Effector CD8-positive, alpha-beta T cell (primary cell): ENCODE measurements at places on chromosomes 12 and 14.

DNA sequence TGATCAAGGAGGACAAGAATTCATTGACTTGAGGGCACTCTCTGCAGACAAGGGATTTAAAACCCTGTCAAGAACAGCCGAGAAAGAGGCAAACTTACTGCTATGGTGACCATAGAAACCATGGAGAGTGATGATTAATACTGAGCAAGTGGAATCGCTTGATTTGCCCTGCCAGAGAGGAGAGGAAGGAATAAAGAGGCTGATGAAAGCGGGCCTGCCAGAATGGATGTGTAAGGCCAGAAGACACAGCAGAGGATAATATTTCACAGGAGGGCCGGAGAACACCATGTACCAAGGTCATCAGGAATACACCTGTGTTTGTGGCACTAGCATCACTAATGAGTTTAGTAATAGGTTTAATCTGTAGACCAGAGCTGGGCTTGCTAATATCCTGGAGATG lies 221.8 kb upstream of the DCN start:
- DNase-seq = no peak

- DNase-seq = no peak
These were observed 128.4 kb downstream of the DAD1 start for GRCh38 chr14:22460461-22461195.

DNA sequence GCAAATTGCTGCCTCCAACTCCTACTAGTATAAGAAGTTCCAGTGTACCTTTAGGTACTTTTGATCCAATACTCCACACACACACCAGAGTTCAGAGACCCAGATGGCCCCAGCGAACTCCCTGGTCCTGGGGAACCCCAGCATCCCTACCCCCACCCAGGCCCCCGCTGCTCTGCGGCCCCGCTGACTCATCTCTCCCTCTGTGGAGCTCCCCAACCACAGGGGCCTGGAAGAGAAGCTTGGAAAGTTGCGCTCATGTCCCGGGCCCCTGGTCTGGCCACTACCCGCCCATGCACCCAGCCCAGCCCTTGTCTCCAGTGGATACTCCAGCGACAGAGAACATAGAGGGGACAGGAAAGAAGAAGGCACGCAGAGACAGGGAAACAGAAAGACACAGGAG lies 4.2 kb upstream of the SP7 start:
- DNase-seq = no peak

GRCh38 chr12:110403976-110404682 lies 621 bp upstream of the ANAPC7 start:
- peak; percentile 74 for DNase-seq

DNA sequence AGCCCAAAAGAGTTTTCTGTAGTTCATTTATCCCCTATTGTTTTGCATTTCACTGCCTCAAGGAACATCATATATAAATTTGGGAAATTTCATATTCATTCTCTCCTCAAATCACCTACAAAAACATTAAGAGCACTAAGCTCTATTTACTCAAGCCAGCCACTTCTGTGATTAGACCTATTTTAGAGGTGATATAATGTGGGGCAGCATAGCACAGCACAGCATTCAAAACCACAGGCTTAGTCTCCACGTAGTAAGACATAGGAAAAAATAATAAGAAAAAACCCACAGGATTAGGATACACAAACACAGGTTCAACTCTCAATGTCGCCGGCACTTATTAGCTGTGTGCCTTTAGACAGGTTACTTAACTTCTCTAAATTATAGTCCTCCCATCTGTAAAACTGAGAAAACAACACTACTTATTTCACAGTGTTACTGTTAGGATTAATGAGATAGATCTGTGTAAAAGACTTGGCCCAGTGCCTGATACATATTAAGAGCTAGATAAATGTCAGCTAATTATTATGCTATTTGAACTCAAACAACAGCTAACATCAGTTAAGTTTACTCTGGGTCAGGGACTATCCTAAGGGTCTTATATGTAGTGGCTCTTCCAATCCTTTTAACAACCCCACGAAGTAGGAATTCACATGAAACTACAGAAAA lies 20.3 kb downstream of the DCAF5 start:
- DNase-seq = no peak

DNA sequence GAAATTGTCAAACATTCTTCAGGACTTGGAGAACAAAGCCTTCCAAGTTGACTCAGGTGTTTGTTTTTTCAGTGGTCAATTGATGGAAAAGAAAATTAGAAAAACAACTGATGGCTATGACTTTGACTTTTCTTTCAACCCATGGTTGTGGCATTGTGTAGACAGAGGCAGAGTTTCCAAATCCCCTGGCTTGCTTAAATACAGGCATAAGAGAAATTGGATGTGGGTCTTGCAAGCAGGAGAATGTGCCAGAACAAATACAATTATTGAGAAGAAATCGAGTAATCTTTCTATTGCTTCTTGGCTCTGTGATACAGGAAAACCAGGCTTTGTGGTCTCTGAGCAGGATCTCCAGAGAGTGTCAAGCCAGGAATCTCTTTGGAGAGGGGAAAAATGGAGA lies 40.9 kb upstream of the FRMD6 start:
- no peak for DNase-seq

- DNase-seq = no peak
These were observed 60.1 kb downstream of the ADCK1 start for GRCh38 chr14:77859934-77860570.

GRCh38 chr12:115135800-115136211 lies 451.8 kb upstream of the TBX3 start:
- no peak for DNase-seq

GRCh38 chr12:56978397-56979138 lies 21.2 kb upstream of the RDH16 start:
- DNase-seq = no peak

- no peak for DNase-seq
These were observed 891.6 kb downstream of the VRK1 start for GRCh38 chr14:97688631-97689336.

DNA sequence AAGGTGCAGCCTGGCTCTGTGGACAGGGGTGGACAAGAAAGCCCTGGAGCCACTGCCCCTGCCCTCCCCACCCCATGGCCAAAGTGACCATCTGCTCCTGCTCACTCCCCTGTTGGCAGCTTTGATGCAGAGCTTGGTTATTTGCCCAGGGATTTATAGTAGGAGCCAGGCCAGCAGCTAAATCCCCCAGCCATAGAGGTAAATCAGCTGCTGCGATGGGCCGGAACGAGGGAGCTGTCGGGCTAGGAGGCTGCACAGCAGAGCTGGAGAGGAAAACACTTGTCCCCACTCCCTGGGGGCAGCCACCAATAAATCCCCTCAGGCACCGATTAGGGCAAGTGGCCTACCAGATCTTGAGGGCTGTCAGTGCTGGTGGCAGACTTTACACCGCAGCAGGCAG lies 26.0 kb downstream of the SMUG1 start:
- no peak for DNase-seq

- no peak for DNase-seq
These were observed 556.7 kb upstream of the FBXO33 start for GRCh38 chr14:39988939-39989338.

DNA sequence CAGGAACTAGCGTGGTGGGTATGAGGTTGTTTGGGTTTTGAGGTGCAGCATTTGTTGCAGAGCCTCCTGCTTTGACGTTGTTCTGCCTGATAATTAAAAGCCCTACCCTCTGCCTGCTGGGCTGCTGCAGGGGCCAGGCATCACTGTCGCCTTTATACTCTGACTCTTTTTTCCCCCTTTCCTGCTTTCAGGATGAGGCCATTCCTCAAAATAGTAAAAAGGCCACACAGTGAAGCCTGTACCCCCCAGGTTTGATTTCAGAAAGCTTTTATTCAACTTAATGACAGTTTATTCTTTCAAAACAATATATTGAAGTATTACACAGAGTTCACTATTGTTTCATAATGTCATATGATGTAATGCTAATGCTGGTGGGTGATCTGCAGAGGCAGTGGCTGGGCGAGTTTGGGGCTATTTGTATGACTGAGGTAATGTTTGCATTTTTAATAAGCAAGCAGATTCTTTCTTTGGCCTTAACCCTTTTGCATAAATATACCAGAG lies 9.1 kb downstream of the BORCS5 start:
- DNase-seq = no peak

DNA sequence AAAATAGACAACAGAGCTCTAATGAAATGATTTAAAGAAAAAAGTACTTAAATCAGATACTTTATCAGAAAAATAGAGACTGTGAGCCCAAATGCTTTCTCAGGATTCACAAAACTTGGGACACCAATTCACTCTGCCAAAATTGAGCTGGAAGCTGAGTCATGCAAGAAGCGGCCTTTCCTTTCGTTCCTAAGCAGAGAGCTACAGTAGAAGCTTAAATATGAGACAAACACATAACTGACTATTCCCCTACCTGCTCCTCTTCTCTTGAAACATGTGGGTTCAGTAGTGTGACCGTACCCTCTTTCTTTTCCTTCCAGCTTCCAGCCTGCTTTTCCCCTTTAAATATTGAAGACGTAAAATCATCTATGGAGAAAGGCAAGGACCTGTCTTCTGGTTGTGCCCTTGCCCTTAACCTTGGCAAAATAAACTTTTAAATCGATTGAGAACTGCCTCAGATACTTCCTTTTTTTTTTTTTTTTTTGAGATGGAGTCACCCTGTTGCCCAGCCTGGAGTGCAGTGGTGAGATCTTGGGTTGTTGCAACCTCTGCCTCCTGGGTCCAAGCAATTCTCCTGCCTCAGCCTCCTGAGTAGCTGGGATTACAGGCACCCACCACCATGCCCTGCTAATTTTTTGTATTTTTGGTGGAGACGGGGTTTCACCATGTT lies 4.4 kb upstream of the SDS start:
- DNase-seq = no peak

DNA sequence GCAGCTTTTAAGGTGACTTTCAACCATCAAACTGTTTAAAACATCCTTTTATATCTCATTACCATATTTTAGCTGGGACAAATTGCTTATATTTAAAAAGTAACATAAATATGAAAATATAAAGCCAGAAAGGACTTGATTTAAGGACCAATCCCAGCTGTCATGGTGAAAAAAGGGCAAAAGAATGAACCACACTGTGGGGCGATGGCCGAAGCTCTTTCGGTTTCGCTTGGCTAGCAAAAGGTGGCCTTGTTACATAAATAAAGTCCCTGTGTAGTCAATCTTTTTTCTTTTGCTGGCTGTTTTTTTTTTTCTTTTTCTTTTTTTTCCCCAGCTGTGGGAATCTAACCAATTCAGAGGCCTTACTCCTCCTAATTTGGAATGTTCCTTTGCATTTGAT lies 50.9 kb downstream of the FBXO33 start:
- no peak for DNase-seq

- no peak for DNase-seq
These were observed 32.7 kb upstream of the FBLN5 start for GRCh38 chr14:91980157-91980556.

DNA sequence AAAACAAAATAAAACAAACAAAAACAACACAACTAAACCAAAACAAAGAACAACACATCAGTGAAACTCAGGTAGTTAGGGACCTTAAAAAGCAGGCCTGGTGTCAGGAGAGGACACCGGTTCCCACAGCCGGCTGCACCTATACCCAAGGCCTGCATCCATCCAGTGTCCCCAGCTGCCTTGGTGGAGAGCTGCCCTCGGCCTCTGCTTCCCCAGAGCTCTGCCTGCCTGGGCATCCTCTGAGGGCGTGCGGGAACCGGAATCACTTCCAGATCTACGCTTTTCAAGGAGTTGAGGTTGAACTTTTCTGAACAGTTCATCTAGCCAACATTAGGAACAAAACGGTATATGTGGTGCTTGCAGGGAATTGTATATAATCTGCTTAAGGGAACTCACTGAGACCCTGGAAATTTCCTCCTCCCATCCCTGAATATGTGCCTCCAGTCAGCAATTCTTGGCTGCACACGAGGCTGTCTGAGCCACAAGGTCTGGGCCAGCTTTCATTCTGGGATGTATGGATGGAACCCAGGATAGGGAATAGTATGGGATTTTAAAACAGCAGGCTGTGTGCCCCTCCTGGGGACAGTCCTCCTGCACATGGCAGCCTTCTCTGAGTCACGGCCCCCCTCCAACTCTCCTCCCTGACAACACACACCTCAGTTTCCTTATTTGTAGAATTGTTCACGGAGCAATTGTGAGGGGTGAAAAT lies 319.0 kb upstream of the RTL1 start:
- no peak for DNase-seq

GRCh38 chr14:88245321-88245720 lies 77.7 kb downstream of the KCNK10 start:
- no peak for DNase-seq

DNA sequence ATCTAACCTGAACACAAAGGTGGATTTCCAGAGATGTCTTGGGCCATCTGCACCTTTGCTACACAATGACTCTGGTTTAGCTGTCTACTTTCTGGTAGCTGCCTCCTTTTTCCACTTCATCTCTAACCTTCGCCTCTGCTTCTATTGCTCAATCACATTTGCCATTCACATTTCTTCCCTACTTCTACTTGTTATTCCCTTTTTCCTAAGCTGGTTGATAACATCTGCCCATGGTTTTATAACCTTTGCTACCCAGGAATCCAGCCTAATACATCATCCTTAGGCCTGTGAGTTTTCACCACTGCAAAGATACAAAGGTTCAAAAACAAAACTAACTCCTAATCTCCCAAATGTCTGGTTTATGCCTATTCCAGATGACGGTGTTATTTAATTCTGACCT lies 13.2 kb downstream of the SPPL3 start:
- no peak for DNase-seq

GRCh38 chr14:76881348-76881747 lies 55.1 kb downstream of the LRRC74A start:
- DNase-seq = no peak

- DNase-seq = no peak
These were observed 37.9 kb downstream of the PTPN21 start for GRCh38 chr14:88516861-88517357.

- no peak for DNase-seq
These were observed 389.9 kb upstream of the GARIN6 start for GRCh38 chr12:99257672-99258071.

DNA sequence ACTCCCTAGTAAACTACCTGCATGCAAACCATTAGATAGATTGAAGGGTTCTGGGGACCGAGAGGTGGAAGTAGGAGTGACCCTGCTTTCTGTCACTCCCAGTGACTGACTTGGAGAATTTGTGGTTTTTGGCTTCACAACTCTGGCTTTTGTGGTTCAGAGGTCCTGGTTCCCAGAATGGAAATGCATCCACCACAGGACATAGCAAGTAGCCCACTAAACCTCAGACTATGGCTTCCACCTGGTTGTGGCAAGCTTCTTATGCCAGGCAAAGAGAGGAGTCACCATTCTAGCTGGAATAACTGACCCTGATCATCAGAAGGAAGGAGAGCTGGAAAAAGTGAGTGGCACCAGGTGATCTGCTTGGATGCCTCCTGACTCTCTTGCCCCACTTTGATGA lies 162.4 kb upstream of the TMEM260 start:
- DNase-seq = no peak

DNA sequence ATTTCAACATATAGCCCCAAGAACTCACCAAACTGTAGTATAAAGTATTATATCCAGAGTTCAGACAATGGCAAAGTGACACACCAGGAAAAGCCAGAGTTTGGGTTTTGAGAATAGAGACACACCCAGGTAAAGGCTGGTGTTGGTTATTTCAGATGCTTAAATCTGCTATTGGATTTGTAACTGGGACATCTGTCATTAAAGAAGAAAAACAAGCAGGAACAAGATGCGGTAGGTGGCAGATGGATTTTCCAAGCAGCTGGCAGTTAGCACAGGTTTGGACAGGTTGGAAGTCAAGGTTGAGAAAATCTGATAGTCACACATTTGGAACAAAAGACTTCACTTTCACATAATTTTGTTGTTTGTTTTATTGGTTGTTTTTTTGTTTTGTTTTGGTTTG lies 14.4 kb upstream of the CDK17 start:
- no peak for DNase-seq
